ENCODE measurements at places on chromosomes 4 and X. TPM values are rescaled to one million over a fixed set of nuclear protein-coding genes. Genes with fewer than 3 reads are reported as not detected.

HTR2C gene
- 0.31 TPM for total RNA-seq

IL15 gene
- 0.31 TPM for total RNA-seq

ELMOD2 gene
- 55.4 TPM for total RNA-seq

CYBB gene
- 16.4 TPM for total RNA-seq

TRIM61 gene
- total RNA-seq: 2.5 TPM

PDGFRA gene
- 74.7 TPM for total RNA-seq

PPP4R3C gene
- total RNA-seq: not detected

RAB40A gene
- 0.94 TPM for total RNA-seq

ASB12 gene
- 0.31 TPM for total RNA-seq

GRCh38 chrX:42484233-42484632 is 293.7 kb downstream of the PPP1R2C start:
- DNase-seq: no peak

- no peak for DNase-seq
Measured at GRCh38 chrX:46433892-46434291, 111.3 kb downstream of the ZNF674 start.

DNA sequence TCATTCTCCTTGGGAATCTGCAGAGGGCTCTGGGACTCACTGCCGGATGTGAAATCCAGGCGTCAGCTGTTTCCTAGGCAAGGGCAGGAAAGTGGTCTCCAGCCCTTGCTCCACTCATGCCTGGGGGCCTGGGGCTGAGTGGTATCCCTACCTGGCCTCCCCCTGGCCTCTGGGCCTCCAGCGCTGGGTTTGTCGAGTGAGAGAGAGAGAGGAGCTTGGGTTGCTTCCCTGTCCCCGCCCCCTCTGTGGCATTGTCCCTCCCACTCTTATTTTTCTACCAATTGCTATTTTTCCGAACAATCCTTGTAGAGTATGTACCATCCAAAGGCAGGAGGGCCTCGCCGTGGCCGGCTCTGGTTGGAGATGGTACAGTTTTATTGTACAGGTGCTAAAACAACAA is 53.1 kb downstream of the ELF4 start:
- no peak for DNase-seq

- no peak for DNase-seq
Measured at GRCh38 chrX:13655674-13656073, 2.7 kb downstream of the TCEANC start.

- no peak for DNase-seq
Measured at GRCh38 chr4:4269856-4270255, 20.1 kb downstream of the LYAR start.

- no peak for DNase-seq
Measured at GRCh38 chrX:138128027-138128671, 562.2 kb downstream of the ZIC3 start.

GRCh38 chr4:152307669-152308068 is 228.2 kb downstream of the FBXW7 start:
- no peak for DNase-seq

DNA sequence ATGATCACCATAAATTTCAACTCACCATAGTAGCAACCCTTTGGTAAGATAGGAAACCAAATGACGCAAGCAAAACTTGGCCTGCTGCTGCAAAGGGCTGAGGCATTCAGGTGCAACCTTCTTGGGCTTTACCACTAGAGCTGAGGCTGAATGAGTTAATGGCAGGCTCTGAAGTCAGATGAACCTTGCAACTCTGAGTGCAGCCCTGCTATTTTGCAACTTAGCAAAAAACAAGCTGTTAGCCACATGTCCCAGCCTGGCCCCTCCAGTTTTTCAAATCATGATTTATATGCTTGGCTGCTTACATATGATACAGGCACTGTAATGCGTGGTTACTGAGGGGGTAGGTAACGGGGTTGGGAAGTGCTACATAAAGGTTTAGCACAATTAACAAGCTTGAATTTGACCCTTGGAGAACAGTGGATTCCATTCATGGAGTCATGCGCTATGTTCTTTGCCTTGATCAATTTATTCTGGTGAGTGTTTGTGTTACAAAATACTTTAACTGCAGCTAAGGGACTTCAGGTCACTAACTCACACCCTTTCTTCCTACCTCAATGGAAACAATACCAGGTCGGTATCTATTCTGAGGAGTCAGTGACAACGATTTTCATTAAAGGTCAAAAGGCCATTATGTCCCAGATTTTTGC is 80.5 kb upstream of the PPARGC1A start:
- DNase-seq: no peak

DNA sequence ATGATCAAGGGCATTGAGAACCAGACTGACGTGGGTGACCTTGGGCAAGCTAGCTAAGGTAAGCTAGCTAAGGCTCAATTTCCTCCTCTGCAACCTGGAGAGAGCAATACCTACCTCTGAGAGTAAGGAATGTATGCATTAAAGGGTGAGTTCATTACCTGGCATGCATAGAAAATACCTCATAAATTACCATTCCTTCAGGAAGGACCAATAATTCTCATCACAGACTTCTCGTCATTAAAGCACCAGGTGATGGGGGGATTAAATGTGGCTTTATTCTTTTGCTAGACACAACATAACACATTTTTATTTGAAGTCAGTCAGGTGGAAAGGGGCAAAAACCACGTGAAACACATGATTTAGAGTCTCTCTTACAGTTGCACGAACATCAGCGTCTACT is 21.5 kb downstream of the EGFL6 start:
- no peak for DNase-seq

DNA sequence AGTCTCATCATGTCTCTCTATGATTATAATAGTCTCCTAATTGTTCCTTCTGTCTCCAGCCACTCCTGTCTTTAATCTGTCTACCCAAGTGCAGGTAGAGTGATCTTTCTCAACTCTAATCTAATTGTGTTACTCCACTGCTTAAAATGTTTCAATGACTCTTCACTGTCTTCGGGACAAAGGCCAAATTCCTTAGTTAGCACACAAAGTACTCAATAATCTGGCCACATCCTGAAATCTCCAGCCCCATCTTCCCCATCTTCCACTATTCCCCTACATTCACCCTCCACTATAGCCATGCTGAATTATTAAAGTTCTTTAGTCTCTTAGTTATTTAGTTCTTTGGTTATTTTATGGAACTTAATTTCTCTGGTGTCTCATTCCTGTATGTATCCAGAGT is 353.3 kb downstream of the OPHN1 start:
- no peak for DNase-seq

DNA sequence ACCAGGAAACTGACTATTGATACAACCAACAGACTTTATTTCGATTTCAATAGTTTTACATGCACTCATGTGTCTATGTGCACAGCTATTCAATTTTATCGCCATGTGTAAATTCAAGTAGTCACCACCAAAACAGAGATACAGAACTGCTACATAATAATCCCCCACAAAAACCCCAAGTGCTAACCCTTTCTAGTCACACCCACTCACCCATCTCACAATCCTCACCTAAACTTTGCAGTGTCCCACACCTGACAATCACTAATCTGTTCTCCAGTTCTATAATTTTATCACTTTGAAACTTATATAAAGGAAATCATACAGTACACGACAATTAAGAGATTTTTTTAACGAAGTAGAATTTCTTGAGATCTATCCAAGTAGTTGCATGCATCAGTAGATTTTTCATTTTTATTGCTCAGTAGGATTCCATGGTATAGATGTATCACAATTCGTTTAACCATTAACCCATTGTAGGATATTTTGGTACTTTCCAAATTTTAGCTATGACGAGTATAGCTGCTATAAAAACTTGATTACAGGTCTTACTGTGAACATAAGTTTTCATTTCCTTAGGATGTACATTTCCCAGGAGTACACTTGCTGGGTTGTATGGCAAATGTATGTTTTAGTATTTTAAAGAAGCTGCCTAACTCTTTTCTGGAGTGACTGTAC is 85.9 kb downstream of the CASK start:
- no peak for DNase-seq

DNA sequence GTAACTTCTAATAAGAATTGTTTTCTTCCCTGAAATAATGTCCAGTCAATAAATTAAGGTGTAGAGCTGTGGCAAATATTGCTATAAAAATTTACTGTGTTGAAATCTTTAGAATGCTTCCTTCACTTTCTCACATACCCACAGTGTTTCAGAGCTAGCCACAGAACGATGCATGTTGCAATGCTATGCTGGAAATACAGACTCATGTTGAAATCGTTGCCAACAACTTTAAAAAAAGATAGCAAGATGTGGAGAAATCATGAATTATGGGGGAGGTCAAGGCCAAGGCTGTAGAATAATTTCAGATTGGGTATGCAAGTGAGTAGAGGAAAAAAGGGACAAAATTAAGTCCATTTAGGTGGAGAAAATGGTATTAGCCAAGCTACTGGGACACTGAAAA is 204.8 kb downstream of the VEGFC start:
- no peak for DNase-seq

DNA sequence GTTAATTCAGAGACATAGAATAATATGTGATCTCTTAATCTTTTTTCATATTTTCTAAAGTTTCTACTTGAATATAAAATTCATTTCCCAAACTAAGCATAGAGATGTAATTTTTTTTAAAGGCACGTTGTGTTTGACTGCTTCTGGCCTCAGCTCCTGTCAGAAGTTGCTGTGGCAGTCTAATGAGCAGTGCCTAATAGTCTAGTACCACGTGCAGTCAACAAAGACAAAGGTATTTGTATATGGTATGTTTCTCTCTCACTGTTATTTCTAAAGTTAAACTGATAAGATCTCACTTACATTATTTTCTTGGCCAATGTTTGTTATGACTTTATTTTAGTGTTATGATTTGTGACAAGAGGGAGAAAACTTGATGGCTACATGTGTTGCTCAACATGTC is 48.6 kb upstream of the MCUB start:
- DNase-seq: no peak

DNA sequence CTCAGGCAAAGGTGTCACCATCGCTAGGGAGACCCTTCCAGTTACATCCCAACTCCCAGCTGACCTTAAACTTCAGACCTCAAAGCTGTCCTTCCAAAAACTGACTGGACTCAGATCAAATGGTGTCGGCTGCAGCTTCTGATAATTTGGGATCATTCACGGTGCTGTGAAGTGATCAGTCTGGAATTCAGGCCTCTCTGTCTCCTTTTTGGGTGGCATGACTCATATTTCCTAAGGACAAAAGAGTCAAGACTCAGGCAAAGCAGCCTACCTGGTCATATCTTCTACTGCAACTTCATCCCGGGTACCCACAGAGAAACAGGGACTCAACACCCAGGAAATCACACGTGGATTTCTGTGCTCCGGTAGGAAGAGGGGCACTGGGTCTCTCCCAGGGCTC is 87.6 kb downstream of the SORCS2 start:
- no peak for DNase-seq

DNA sequence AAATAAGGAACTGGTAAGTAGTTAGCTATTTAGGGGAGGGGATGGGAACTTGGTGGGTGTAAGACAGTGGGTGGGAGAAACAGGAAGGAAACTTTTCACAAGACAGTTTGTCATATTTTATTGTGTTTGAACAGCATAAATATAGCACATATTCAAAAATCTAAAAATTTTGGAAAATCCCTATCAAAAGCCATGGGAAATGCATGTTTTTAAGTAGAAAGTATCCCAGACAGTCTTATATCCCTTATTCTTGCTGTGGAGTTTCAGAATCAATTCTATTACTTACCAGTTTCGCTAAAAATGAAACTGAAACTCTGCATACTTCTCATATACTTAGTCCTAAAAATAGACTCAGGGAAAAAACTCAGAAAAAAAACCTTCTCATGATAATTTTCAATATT is 22.3 kb upstream of the RASGEF1B start:
- no peak for DNase-seq

GRCh38 chr4:146049802-146050201 is 111.2 kb upstream of the ZNF827 start:
- DNase-seq: no peak

DNA sequence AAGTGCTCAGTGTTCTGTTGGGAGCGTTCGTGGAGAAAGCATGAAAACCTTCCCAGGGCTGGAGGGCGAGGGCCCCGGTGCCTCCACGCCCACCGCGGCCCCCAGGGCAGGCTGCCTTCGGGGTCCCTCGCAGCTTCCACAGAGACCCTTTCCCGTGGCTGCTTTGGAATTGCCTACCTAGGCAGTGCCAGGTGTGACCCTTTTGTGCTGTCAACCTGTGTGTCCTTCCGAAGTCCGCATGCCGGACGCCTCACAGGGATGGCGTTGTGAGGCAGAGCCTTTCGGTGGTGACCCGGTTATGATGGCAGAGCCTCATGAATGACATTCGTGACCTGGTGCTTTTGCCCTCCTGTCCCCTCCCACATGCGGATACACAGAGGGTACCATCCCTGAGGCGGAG is 17.4 kb downstream of the TMEM175 start:
- DNase-seq: no peak

- no peak for DNase-seq
Measured at GRCh38 chr4:150234246-150234645, 156.0 kb downstream of the DCLK2 start.

- DNase-seq: no peak
Measured at GRCh38 chr4:8199594-8200301, 658 bp downstream of the SH3TC1 start.

- DNase-seq: no peak
Measured at GRCh38 chr4:142500966-142501365, 345.1 kb downstream of the INPP4B start.
